ENCODE measurements at places on chromosomes 16 and 17. TPM values are rescaled to one million over a fixed set of nuclear protein-coding genes. Genes with fewer than 3 reads are reported as not detected.

DNA sequence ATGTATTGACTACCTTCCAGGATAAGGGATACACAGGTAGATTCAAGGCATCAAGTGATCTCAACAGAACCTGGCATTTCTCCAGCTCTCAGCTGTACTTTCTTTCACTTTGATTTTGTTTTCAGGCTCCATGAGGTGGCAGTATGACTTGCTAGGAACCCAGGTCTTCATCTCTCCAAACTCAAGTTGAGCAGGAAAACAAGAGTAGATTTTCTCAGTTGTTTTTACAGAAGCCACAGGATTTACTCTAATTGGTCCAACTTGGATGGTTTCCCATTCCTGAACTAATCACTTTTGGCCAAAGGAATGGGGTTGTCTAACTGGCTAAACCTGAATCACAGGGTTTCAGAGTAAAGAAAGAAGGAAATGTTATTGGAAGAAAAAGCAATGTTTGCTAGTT, 146.6 kb downstream of the TRIM37 start:
- H3K4me1 ChIP-seq = no peaks in the 10 kb centered on the region
- no peak overlapping the region for H3K4me3 ChIP-seq
- H3K27me3 ChIP-seq = no peaks in the 10 kb centered on the region
- no peak overlapping the region for H3K27ac ChIP-seq

DNA sequence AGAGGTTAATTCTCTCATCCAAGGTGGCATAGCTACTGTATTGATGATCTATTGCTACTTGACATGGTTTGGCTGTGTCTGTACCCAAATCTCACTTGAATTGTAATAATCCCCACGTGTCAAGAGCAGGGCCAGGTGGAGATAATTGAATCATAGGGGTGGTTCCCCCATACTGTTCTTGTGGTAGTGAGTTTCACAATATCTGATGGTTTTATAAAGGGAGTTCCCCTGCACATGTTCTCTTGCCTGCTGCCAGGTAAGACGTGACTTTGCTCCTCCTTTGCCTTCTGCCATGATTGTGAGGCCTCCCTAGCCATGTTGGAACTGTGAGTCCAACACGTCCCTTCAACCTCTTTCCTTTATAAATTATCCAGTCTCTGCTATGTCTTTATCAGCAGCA, 22.9 kb upstream of the CPPED1 start:
- no peak overlapping the region for H3K4me3 ChIP-seq
- no peak for DNase-seq
- H3K36me3 ChIP-seq = no peaks in the 10 kb centered on the region
- H3K27ac ChIP-seq = no peak overlapping the region

- H3K4me1 ChIP-seq = no peaks in the 10 kb centered on the region
- no peak overlapping the region for H3K27ac ChIP-seq
- no peaks in the 10 kb centered on the region for H3K36me3 ChIP-seq
- H3K27me3 ChIP-seq = no peaks in the 10 kb centered on the region
These were observed 483.1 kb upstream of the ERCC4 start for GRCh38 chr16:13436641-13437412.

- no peak overlapping the region for H3K4me3 ChIP-seq
- DNase-seq = no peak
- no peaks in the 10 kb centered on the region for H3K27me3 ChIP-seq
- no peaks in the 10 kb centered on the region for H3K4me1 ChIP-seq
These were observed 82.3 kb downstream of the SSH2 start for GRCh38 chr17:29847527-29848400.

GRCh38 chr16:71734511-71734910, 10.0 kb upstream of the PHLPP2 start:
- H3K36me3 ChIP-seq = no peaks in the 10 kb centered on the region
- no peak overlapping the region for H3K27ac ChIP-seq
- no peak overlapping the region for H3K4me3 ChIP-seq

DNA sequence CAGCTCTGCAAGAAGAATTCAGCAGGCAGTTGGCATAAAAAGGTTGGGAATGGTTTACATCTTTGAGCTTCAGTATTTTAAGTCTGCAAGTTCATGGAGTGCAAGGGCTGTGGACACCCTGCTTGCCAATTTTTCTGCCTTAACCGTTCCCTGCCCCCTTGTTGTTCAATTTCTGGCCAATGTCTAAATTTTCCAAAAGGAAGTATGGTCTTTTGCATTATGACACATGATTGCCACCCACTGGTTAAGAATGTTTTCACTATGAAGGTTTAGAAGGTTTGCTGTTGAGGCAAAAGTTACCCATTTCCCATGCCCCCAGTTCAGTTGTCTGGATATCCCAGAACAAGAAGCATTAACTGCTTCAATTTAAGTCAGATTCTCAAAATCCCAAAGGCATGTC, 441.9 kb downstream of the CDH13 start:
- H3K4me1 ChIP-seq = peaks cover 12% of the 10 kb centered on the region
- H3K27me3 ChIP-seq = no peaks in the 10 kb centered on the region
- no peak for DNase-seq
- H3K27ac ChIP-seq = no peak overlapping the region
- H3K36me3 ChIP-seq = no peaks in the 10 kb centered on the region

DNA sequence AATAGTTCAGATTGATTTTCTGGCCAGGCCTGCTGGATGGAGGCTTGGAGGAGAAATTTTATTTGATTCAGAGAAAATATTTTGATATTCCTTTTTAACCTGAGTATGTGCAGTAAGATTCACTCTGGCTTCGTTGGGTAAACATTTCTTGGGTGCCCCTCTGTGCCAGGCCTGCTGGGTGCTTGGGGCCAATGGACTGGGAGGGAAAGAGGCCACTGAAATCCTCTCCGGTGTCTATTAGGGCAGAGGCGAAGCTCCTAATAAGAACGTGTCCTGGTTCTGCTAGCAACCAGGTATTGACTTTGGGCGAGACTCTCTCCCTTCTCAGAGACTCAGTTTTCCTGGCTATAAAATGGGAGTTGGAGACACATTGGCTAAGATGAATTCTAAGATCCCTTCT, 122.5 kb downstream of the CYLD start:
- no peak overlapping the region for H3K4me3 ChIP-seq
- no peaks in the 10 kb centered on the region for H3K4me1 ChIP-seq
- no peaks in the 10 kb centered on the region for H3K36me3 ChIP-seq
- DNase-seq = peak; percentile 77
- no peaks in the 10 kb centered on the region for H3K27me3 ChIP-seq

DNA sequence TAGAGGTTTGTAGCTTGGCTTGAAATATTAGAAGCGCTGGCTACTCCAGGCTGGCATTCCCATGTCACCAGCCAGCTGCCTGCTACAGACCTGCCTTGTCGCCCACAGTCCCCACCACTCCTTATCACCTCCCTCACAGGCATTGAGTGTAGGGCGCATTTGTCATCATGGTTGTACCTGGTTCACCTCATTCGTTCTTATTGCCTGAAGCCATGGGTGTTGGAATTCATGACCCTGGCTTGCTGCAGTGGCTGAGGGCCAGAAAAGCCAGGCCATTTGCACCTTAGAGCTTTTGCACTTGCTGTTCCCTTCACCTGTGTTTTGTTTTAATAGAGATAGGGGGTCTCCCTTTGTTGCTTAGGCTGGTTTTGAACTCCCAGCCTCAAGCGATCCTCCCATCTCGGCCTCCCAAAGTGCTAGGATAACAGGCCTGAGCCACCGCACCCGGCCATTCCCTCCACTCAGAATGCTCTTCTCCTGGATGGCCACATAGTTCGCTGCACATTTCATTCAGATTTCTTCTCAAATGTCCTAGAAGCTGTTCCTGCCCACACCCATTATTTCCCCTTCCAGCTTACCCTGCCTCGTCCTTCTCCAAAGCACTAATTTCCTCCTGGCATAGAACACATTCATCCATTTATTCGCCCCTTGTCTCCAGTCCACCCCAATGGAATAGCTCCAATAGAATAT, 97.6 kb downstream of the C16orf78 start:
- H3K4me3 ChIP-seq = no peak overlapping the region
- no peaks in the 10 kb centered on the region for H3K36me3 ChIP-seq
- DNase-seq = peak; percentile 80
- no peaks in the 10 kb centered on the region for H3K27me3 ChIP-seq

DNA sequence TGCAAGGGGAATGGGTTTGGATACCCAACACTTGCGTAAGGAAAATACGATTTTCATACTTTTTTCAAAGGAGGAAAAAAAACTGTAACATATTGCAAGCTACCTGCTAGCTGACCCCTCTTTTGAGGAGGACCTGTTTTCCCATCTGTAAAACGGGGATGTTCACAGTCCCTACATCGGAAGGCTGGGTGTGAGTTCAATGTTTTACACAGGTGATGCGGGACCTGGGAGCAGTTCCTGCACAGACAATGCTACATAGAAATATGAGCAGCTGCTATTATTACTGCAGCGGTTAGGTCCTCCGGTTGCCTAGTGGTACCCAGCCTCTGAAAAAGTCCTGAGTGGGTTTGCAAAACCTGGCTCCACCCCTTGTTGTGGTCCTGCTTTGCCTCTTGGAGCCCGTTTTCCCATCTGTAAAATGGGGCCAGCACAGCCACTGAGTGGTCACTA, 3.5 kb downstream of the SOCS1 start:
- DNase-seq = no peak
- no peaks in the 10 kb centered on the region for H3K27me3 ChIP-seq
- no peaks in the 10 kb centered on the region for H3K36me3 ChIP-seq
- peak overlapping the region; percentile 9 for H3K4me3 ChIP-seq
- peak overlapping the region; percentile 99 for H3K27ac ChIP-seq

DNA sequence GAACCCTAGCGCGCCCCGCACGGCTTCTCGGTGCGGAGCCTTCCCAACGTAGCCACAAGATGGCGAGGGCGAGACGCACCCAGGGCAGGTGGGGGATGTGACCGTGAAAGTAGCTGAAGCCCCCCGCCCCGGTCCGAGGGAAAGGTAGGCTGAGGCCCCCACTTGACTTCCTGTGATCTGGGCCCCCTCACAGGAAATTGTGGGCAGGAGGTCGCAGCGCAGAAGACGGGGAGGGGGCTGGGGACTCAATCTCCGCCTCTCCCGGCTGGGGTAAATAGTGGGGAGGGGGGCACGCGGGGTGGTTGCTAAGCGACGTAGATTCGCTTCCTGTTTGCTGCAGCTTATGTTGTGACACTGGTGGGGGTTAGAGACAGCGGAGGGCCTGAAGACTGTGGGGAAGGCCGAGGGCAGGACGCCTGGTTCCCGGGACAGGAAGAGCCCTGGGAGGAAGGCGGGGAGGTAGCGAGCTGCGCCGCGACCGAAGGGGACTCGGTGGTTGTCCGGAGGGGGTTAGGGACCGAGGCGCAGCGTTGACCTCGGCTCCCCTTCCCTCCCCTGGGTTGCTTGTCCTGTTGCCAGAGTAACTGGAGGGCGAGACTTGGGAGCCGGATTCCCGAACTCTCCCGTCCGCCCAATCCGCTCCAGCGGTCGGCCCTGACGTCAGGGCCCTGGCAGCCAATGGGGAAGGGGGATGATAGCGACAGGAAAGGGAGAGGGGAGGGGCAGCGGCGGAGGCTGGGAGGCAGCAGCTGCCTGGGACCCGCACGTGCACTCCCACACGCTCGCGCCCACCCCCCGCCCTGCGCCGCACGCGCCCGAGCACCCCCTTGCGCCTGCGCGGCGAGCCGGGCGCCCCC, 1.2 kb downstream of the KDM6B start:
- peak overlapping the region; percentile 95 for H3K4me3 ChIP-seq
- no peak for DNase-seq
- H3K27ac ChIP-seq = peak overlapping the region; percentile 99
- no peaks in the 10 kb centered on the region for H3K27me3 ChIP-seq
- H3K36me3 ChIP-seq = no peaks in the 10 kb centered on the region
- H3K4me1 ChIP-seq = peaks cover 46% of the 10 kb centered on the region

GRCh38 chr16:1300664-1301476, 8.6 kb upstream of the UBE2I start:
- DNase-seq = no peak
- H3K27ac ChIP-seq = no peak overlapping the region
- H3K36me3 ChIP-seq = no peaks in the 10 kb centered on the region
- no peaks in the 10 kb centered on the region for H3K27me3 ChIP-seq

DNA sequence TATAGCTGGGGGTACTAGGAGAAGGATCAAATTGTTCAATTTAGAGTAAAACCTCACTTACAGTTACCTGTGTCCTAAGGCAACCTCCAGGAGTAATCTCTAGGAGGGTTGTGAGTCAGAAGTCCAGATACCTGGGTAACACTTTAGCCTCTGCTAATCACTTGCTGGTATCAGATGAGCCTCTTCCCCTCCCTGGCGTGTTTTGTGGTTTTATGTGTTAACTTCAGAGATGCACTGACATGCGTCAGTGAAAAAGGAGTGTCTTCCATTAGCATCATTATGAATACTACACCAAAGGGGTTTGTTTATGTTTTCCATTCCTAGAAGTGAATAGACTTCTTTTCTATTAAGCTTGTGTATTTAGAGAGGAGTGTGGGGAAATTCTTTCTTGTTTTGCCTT, 208.2 kb downstream of the FTO start:
- H3K27me3 ChIP-seq = no peaks in the 10 kb centered on the region
- H3K36me3 ChIP-seq = no peaks in the 10 kb centered on the region
- no peak overlapping the region for H3K27ac ChIP-seq
- H3K4me3 ChIP-seq = no peak overlapping the region
- DNase-seq = no peak
- peaks cover 15% of the 10 kb centered on the region for H3K4me1 ChIP-seq

- DNase-seq = no peak
- no peaks in the 10 kb centered on the region for H3K27me3 ChIP-seq
- no peak overlapping the region for H3K4me3 ChIP-seq
- no peaks in the 10 kb centered on the region for H3K4me1 ChIP-seq
- H3K27ac ChIP-seq = no peak overlapping the region
These were observed 22.8 kb upstream of the RASD1 start for GRCh38 chr17:17518951-17519350.

DNA sequence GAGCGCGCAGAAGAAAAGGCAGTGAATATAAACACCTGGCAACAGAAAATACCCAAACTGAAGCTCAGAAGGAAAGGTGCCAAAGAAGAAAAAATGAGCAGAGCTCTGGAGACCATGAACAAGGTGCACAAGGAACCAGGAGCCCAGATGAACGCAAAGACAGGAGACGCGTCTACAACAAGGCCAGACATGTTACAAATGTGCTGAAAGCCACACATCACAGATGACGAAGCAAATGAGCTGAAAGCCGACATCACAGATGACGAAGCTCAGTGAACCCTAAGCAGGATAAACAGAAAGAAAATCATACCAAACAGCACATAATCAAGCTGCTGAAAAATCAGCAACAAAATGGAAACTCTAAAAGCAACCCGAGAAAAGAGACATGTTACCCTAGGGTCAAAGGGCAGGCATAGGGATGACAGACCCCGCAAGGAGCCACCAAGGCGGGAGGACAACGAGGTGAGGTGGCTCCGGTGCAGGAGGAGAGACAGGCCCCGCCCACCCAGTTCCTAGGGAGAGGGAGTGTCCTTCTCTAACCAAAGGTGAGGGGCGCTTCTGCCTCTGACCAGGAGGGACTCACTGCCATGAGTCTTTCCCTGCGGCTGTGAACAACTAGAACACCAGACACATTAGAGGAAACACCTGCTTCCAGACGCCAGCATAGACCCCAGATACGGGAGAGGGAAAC, 39.1 kb downstream of the CCDC57 start:
- no peaks in the 10 kb centered on the region for H3K27me3 ChIP-seq
- H3K4me3 ChIP-seq = no peak overlapping the region
- no peaks in the 10 kb centered on the region for H3K4me1 ChIP-seq
- peaks cover 11% of the 10 kb centered on the region for H3K36me3 ChIP-seq

Gene FAM20A
- 16.2 TPM for total RNA-seq

Gene ENPP7
- total RNA-seq = not detected

Gene KRT24
- 1.5 TPM for total RNA-seq

Gene MYH13
- not detected for total RNA-seq

Gene CDYL2
- total RNA-seq = 2.9 TPM

Gene FOXO3B
- total RNA-seq = 13.3 TPM

Data from vagina (tissue), 2 donors.